GM12891 (cell line): ENCODE measurements at places on chromosomes 5 and 9.

GRCh38 chr9:128026773-128027541 lies 40.2 kb downstream of the NAIF1 start:
- no peak for DNase-seq

GRCh38 chr9:93061260-93061751 lies 2.8 kb downstream of the SUSD3 start:
- no peak for DNase-seq

DNA sequence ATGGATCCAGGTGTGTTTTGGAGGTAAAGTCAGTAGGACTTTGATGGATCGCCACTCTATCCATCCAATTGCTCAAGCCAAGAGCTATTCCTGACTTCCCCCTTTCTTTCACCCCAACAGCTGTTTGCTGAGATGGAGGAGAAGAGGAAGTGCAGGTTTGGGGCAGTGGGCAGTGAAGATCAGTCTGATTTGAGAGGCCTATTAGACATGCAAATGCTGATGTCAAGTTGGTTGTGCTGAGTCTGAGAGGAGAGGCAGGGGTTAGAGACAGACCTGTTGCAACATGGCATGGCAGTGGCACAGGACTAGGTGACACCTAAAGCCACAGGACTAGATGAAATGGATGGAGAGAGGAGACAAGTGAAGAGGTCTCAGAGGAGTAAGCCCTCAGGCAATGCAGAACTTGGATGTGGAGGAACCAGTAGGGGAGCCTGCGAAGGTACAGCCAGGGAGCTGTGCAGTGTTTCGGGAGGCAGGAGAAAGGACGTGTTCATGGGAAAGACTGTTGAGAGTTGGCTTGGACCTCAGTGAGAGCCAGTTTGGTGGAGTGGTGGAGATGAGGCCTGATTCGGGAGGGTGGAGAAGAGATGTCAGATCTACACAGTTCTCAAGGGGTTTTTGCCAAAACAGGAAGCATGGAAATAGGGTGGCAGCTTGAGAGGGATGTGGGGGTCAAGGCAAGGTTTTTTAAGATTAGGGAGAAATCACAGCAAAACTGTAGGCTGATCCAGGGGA lies 175.0 kb downstream of the MACROH2A1 start:
- DNase-seq: no peak

DNA sequence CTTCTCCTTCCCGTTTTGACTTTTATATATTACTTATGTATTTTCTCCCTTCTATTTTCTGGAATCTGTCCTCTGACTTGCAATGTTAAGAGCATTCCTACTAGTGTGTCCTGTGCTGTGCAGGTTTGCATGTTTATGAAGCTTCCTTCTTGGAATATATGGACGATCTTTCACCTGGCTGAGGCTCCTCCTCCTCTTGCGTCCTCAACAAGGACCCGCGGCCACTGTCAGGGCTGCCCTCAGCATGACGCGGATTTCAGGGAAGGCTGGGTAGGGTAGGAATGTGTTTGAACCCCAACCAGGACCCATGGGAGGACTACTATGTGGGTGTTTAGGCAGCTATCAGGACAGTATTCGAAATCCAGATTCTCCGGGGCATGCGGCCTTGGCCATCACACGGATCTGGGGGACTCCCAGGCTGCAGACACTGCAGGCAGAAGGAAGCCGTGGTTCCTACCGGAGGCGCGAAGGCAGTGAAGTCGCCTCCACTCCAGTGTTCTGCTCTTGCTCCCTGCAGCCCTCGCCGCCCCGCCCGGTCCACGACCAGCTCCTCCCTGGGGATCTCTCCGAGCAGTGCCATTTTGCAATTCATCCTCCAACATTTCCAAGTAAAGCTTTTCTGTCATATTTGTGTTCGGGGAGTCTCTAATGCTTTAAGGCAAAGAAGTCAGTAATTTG lies 37.0 kb upstream of the OSMR start:
- DNase-seq: no peak

DNA sequence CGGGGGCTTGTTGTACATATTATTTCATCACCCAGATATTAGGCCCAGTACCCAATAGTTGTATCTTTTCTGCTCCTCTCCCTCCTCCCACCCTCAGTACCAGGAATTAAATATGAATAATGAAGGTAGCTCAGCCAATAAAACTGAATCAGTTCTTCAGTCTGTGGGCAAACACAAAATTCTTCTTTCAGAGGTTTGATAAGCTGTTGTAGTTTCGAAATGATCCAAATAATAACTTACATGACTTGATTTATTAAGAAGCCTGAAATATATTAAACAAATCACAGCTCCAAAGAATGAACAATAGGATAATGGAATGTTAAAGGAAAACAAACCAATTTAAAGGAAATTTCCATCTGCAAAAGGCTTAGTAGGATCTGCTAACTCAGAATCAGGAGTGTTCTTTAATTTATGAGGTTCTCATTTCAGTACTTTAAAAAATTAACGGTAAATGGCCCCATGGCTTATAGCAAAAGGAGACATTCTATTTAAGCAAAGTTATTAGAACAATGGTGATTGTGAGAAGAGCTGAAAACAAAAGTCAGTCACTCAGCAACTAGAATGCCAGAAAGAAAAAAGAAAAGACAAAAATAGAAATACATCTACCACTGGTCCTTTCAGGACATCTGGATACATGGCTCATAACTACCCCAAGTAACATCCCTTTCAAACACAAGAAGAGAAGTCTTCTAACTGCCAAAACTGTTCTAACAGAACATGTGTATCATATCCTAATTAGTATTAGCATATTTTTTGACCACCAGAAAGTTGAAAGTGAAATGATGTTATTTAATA lies 62.4 kb downstream of the NR3C1 start:
- no peak for DNase-seq

- no peak for DNase-seq
Observed at GRCh38 chr5:172692981-172693380, 51.9 kb downstream of the NEURL1B start.

DNA sequence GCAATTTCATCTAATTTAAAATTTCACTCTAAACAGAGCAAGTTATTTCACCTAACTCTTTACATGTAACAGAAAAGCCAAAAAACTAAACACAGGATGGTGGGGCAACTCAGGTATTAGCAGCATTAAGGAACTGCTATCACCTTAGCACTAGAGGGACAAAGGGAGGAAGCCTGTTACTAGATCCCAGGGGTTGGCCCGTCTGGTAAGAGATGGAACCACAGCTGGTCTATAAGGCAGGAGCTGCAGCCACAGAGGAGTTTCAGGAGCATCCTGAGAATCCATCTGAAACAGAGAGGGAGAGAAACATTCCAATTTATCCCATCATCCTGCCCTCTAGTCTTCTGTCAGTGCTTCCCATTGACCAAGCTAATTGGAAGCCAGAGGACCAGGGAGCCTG lies 300.3 kb downstream of the MRPS30 start:
- no peak for DNase-seq

DNA sequence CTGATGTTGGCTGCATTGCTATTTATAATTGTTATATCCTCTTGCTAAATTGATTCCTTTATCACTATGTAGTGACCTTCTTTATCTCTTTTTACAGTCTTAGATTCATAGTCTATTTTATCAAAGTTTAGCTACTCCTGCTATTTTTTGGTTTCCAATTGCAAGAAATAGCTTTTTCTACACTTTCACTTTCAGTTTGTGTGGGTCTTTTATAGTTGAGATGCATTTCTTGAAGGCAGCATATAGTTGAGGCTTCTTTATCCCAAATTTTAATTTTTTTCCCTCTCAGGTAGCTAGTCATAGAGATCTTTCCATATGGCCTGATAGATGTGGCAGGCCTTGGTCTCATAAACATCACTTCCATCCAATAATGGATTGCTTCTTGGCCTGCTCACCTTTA lies 228.5 kb downstream of the COMMD10 start:
- no peak for DNase-seq

DNA sequence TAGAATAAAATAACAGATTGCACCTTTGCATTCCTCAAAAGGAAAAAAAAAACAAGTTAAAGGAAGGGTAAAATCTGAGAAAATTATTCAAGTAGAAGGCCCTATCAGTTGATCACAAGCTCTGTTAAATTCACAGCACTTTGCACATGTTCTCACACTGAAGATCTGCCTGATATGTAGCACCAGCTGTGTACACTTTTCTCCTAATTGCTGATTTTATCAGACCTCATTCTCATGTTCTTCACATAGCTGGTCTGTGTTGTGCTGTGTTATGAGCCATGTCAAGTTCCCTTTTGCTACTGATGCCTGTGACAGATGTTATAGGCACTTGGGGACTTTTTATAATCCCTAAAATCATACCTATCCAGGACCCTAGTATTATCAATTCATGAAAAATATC lies 390.4 kb upstream of the PRR16 start:
- no peak for DNase-seq
